Stimulated activated CD4-positive, alpha-beta T cell treated with anti-CD3 and anti-CD28 coated beads, TNF-alpha, amount 100 ng/mL, for 4 hours (primary cell): ENCODE measurements at places on chromosomes 7 and 10.

GRCh38 chr7:43693687-43694398 is 35.5 kb downstream of the COA1 start:
- no peak for DNase-seq

- DNase-seq, result no peak
Measured at GRCh38 chr10:102918817-102919245, 737 bp downstream of the CNNM2 start.

DNA sequence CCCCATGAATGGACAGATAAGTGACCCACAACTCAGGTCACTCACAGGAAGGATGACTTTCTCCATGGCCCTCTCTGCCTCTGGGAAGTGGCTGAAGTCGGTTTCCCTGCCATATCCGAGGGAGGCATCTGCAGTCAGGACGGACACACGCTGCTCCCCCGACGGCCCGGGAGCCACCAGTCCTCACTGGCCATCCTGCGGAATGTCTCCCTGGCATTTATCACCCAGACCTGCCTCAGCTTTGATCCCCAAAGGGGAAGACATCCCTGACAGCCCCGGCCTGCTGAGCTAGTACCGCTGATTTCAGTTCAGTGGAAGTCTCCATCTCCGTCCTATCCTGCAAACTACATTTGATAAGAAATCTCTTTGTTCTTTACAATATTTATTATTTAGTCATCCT is 339.5 kb upstream of the MKI67 start:
- no peak for DNase-seq

GRCh38 chr7:155992974-155993373 is 180.7 kb upstream of the SHH start:
- no peak for DNase-seq

- no peak for DNase-seq
Measured at GRCh38 chr10:43110338-43111071, 27.7 kb upstream of the CSGALNACT2 start.

DNA sequence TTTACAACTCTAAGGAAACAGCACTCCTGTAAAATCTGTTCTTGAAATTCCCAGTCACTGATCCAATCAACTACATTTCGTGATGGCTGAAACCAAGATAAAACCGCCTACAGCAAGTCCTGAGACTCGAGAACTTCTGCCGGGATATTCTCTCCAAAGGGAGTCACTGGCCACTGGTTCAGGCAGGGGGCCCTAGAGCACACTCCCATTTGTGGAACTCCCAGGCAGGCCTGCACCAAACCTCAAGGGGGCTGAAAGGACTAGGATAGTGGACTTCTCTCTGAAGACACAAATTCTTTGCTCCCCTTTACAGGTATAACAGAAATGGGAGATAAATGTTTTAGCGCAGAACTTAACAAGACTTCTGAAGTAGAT is 16.3 kb downstream of the CYTH3 start:
- DNase-seq, result no peak

DNA sequence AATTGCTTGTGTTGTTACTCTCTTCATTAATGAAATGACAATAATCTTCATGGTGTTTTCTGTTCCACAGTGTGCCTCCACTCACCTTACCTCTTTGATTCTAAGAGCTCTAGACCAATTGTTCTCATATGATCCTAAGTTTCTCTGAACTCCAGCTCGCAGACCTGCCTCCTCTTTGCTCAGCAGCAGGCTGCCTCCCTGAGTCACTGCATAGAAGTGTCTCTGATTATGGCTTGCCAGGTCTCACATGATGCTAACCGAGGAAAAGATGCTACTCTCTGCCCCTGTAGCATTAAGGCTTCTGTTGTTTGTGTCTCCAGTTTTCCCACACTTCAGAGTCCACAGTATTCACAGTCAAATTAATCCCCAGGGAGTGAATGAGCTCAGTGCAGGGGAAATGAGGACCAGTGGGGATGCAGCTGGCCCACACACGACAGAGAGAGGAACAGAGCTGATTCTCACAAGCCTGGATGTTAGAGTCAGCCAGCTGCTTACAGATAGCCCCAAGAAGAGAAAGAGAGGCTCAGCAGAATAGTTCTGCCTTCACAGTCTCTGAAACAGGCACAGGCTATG is 145.9 kb upstream of the EGR2 start:
- DNase-seq, result no peak

DNA sequence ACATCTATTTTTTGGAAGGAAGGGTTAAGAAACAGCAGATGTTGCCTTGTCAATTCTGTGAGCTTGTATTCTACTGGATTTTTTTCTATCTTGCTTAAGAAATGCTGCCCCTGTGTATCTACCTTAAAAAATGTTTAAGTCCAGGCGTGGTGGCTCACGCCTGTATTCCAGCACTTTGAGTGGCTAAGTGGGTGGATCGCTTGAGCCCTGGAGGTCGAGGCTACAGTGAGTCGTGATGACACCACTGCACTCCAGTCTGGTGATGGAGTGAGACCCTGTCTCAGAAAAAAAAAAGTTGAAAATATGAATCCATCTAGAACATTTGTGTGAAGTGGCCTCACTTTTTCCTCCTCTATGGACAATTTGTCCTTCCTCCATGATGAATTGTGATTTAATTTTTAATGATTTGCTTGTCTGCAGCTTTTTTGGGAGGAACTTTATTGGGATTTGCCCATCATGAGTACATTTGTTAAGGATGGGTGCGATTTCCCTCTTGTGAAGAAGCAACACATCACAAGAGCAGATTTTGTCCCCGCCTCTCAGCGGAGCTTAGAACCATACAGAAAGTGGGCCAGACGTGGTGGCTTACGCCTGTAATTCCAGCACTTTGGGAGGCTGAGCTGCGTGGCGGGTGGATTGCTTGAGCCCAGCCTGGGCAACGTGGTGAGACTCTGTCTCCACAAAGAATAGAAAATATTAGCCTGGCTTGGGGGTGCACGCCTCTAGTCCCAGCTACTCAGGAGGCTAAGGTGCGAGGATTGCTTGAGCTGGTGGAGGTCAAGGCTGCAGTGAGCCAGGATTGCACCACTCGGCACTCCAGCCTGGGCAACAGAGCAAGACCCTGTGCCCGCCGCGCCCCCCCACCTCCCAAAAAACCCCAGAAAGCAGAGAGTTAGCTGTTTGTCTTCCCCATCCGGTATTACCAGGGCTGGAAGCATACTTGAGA is 57.7 kb downstream of the DNAJB6 start:
- DNase-seq, result no peak

DNA sequence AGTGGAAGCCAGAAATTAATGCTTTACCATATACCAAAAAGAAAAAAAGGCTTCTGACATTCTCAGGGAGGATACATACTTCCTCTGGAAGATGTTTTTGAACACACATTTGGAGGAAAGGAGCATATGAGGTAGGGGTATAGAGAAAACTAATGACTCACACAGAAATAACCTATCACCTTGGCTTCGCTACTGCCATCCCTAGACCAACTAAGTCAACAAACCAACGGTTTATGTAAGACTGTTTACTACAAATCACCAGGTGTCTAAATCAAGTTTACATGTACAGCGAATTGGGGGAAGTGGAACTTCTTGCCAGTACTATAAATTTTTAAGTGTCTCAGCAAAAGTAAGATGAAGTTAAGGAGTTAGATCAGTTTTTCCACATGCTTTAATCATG is 96.9 kb downstream of the NT5C2 start:
- DNase-seq, result no peak

GRCh38 chr7:1697499-1698125 is 27.5 kb downstream of the ELFN1 start:
- no peak for DNase-seq

- DNase-seq, result no peak
Measured at GRCh38 chr10:79336739-79337138, 10.5 kb upstream of the PPIF start.

DNA sequence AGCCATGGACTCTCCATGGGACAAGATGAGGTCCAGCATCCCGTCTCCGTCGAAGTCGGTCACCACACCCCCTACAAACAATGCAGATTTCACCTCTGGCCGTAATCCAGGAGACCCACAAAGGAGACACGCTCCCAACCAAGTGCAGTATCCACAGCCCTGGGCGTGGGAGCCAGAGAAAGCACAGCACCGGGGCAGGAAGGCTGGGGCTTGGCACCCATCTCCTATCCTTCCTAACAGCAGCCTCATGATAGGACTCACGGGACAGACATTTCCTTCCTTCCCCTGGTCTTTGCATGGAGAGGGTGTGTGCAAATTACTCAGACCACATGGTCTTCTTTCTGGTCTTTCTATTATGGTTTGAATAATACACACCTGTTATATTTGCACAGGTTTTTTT is 46.3 kb downstream of the GOLGA7B start:
- no peak for DNase-seq

DNA sequence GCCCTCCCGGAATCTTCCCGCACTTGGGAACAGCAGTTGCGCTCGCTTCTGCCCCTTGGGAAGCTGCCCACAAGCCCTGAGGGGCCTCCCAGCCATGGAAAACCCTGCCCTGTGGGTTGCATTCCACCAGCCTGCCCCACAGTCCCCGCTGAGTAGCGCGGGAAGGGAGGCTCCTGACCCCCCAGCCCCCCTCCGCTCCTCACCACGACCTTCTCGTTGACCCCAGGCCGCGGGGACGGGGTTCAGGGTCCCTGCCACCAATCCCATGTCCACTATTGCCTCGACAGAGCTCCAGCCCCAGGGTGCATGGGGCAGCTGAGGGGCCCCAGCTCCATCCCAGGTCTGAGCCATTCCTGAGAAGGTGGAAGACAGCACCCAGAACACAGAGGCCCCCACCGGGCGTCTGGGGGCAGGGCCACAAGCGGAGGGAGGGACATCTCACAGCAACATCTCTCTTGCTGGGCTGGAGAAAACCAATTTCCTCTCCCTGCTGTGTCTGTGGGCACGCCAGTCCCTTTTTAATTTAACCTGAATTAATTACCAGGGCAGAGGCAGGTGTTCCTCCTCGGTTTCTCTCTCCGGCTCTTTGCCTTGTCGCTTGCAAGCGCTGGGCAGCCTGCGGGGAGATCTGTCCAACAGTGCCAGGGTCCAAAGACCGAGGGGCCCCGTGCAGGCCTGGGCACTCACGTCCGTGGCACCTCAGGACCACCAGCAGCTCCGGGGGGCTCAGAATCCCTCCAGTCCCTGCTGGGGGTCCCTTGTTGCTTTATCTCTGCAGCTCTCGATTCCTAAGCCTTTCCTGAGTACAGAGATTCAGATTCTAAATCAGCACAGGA is 57.9 kb downstream of the FOXL3 start:
- DNase-seq, result no peak

- DNase-seq, result no peak
Measured at GRCh38 chr7:69651101-69651590, 52.9 kb downstream of the AUTS2 start.

GRCh38 chr10:110368556-110368955 is 63.8 kb upstream of the SMNDC1 start:
- no peak for DNase-seq

DNA sequence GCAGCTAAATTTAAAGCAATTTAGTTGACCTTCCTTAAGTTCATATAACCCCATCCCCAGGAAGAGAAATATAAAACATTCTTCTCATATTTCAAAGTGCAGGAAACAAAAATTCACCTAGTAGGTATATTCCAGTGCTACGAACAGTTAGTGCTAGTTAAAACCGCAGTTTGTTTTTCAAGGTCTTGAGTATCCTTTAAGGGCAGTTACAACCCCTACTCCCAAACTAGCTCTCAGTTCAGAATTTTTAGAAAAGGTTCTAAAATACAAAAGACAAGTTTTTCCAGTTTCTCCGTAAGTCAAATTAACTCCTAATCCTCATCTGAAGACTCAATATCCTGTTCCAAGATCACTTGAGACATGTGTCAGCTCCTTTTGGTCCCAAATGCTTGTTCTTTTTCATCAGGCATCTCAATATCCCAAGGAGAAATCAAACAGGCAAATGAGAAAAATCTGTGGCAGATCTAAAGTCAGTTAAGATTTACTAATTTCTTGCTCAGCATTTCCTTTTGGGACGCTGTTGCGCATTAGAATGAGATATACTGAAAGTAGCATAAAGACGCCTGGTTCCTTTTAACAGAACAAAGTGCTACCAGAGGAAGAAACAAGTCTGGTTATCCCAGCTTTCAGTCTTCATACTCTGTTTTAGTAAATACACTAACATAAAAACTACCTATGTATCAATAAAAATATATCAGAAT is 51.8 kb downstream of the ARHGAP12 start:
- DNase-seq, result no peak

GRCh38 chr7:293681-294439 is 3.9 kb downstream of the FOXL3 start:
- DNase-seq, result no peak

- DNase-seq, result no peak
Measured at GRCh38 chr7:82258181-82258580, 185.4 kb downstream of the CACNA2D1 start.

- no peak for DNase-seq
Measured at GRCh38 chr7:43018446-43018845, 86.3 kb downstream of the MRPL32 start.

DNA sequence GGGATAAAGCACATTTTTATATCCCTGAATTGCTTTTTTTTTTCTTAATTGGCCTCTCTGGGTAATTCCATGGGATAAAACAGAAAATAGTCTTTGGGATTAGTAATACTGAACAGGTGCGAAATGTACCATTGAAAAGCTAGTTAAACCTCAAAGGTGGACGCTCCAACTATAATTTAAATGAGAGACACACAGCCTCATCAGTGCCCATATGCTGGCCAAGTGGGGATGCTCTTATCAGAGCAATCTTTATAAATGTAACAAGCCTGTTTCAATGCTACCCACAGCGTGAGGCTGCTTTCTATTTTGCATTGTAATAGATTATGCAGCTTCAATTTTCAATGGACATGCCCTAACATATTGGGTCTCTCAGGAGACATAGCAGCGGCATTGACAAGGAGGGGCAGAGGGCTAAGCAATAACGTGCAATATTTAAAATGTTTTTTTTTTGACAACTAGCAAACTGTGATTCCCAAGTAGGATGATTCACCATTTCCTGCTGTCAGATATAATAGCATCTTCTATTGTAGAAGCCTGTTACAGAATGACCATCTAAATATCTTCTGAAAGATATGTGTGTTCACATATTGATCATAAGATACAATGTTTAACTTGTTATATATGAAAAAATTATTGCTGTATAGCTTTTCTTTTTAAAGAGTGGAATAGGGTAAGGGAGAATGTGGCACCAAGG is 91.3 kb upstream of the BET1 start:
- DNase-seq, result no peak
